ENCODE measurements at places on chromosomes 5 and 9. TPM values are rescaled to one million over a fixed set of nuclear protein-coding genes. Genes with fewer than 3 reads are reported as not detected.
A peak's percentile ranks its signal among the peaks of the same experiment; 100 is the strongest.

GRCh38 chr5:171264843-171265242 is 44.2 kb upstream of the TLX3 start:
- DNase-seq, result no peak

- no peak for DNase-seq
These were observed 1.4 kb upstream of the NFX1 start for GRCh38 chr9:33288828-33289483.

- DNase-seq, result no peak
These were observed 247.6 kb upstream of the ACO1 start for GRCh38 chr9:32136700-32137339.

- DNase-seq, result peak; percentile 64
These were observed 36.0 kb downstream of the NR6A1 start for GRCh38 chr9:124735121-124735520.

- DNase-seq, result peak; percentile 82
These were observed 173.5 kb downstream of the GLIS3 start for GRCh38 chr9:4126184-4126865.

GRCh38 chr5:10138395-10139057 is 111.2 kb downstream of the ATPSCKMT start:
- DNase-seq, result no peak

- DNase-seq, result no peak
These were observed 37.1 kb upstream of the PPP3R2 start for GRCh38 chr9:101631892-101632291.

- DNase-seq, result no peak
These were observed 2.1 kb downstream of the POLK start for GRCh38 chr5:75513841-75514240.

Gene FOXI1
- total RNA-seq, result not detected

Gene PCDHGB1
- 8.1 TPM for total RNA-seq

Gene NAIF1
- total RNA-seq, result 14.0 TPM

Gene CCDC152
- under 0.01 TPM for total RNA-seq
